Kidney capillary endothelial cell (primary cell): ENCODE measurements at places on chromosomes 11 and 22.

GRCh38 chr11:73059915-73060314 is 82.2 kb downstream of the FCHSD2 start:
- no peak for DNase-seq

DNA sequence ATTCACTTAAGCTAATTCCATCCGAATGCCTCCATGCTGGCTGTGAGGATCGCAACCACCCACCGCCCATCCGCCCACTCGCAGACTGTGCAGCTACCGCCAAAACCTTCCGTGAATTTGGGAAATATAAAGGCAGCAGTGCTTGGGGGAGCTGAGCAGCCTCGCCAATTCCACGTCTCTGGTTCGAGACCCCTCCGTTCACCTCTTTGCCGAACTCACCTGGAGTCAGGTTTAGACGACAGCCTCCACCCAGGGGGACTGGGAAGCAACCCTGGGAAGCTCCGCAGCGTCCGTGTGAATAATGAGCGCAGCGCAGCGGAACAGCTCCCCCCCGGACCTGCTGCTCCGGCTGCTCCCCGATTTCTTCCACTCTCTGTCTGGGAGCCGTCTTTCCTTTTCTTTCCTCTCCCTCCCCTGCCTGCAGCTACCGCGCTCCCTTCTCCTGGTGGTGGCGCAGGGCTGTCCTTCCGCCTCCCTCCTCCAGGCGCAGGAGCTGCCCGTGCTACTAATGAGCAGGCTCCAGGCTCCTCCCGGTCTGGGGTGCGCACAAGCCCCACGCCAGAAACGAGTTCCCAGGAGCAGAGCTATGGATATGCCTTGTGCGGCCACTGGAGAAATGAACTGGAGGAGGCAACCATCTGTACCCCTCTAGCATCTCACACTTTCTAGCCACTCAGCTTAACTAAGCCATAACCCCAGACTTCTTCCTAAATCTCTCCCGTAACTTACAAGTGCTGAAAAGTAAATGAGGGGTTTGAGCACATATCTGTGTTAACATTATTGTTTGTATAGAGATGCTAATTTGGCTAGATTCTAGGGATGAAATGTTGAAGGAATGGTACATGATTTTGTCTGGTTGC is 107.3 kb downstream of the XKR3 start:
- DNase-seq = no peak

GRCh38 chr11:2913019-2913431 is 16.2 kb downstream of the PHLDA2 start:
- DNase-seq = no peak

DNA sequence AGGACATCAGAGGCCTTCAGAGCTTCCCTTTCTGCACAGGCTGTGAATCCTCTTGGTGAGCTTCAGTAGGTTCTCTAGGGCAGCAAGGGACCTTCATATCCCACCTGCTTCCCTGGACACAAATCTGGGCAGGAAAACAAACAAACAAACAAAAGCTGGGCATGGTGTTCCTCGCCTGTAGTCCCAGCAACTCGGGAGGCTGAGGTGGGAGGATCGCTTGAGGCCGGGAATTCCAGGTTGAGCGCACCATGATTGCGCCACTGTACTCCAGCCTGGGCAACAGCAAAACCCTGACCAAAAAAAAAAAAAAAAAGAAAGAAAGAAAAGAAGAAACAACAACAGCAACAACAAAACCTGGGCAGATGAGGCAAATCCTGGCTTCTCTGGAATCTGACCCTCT is 92.9 kb downstream of the CEP164 start:
- no peak for DNase-seq

GRCh38 chr11:122234257-122234656 is 118.2 kb upstream of the BLID start:
- no peak for DNase-seq

DNA sequence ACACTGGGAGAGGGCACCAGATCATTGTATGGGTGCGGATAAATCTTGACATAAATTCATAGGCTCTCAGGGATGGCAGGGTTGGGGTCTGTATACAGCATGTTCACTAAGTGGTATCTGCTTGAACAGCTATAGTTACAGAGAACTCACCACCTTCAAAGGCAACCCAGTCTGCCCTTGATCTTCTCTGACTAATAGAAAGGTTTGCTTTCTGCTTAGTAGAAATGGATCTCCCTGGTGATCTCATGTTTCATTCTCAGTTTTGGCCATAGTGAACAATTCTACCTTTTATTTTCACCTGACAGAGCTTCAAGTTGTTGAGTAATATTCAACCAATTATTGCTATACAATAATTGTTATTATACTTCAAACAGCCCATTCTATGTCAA is 32.4 kb downstream of the CNTF start:
- DNase-seq = no peak

DNA sequence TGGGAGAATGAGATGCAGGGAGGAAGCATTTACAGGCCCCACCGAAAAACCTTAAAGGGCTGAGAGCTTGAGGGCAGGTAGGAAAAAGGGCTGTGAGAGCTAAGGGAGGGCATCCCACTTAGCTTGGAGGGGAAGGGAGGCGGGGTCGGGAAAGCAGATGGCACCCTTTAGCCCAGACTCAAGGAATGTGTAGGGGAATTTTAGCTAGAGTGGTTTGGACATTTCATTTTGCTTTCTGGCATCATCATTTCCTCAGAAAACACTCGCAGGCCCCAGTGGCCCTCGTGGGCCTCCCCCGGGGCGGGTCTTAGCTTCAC is 846 bp upstream of the STIM1 start:
- no peak for DNase-seq

GRCh38 chr11:1847926-1848639 is 4.8 kb upstream of the LSP1 start:
- DNase-seq = no peak

DNA sequence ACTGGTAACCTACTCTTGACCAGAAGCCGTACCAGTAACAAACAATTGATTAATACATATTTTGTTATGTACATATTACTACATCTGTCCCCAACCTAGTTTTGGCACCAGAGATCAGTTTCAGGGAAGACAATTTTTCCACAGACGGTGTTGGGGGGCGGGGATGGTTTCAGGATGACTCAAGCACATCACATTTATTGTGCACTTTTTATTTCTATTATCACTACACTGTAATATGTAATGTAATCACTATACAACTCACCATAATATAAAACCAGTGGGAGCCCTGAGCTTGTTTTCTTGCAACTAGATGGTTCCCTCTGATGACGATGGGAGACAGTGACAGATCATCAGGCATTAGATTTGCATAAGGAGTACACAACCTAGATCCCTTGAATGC is 15.5 kb downstream of the DGCR8 start:
- no peak for DNase-seq

GRCh38 chr11:130633466-130633865 is 185.0 kb downstream of the ADAMTS15 start:
- DNase-seq = no peak

GRCh38 chr11:26442131-26442530 is 110.2 kb downstream of the ANO3 start:
- DNase-seq = no peak

- DNase-seq = peak; percentile 85
Observed at GRCh38 chr11:9626496-9627394, 37.1 kb upstream of the SWAP70 start.

GRCh38 chr22:23098718-23099530 is 28.6 kb downstream of the GNAZ start:
- no peak for DNase-seq

- DNase-seq = no peak
Observed at GRCh38 chr11:57644748-57645688, 4.7 kb downstream of the YPEL4 start.

GRCh38 chr11:126147208-126148111 is 64.0 kb downstream of the RPUSD4 start:
- DNase-seq = no peak

- no peak for DNase-seq
Observed at GRCh38 chr11:62712861-62713260, 5.4 kb downstream of the GNG3 start.

DNA sequence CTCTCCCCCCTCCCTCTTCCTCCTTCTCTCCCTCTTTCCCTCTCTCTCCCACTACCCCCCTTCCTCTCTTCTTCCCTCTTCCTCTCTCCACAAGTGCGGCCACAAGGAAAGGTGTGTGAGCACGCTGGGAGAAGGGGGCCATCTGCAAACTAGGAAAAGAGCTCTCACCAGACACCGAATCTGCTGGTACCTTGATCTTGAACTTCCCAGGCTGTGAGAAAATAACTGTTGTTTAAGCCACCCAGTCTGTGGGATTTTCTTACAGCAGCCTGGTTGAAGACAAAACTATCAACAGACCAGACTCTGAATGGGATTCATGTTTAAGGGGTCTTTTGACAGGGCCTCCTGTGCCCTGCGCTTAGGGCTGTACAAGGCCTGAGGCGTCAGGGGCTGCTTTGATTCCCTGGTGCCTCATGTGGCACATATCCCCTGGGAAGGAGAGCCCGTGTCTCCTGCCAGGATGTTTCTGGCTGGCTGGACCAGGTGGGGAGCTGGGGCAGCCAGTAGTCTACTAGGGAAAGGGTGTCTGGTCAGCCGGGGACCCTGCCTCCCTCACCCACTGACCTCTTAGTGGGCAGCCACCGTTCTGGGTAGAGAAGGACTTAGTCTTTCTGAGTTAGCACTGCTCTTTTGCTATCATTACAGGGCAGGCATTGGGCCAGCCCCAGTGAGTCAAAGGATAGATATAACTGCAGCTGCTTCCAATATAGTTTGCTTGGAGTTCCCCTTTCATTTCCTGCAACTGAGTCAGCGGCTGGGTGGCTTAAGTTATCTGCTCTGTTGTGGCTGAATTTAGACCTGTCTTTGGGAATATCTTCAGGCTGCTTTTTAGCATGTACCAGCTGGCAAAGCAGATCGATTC is 6.2 kb downstream of the PANX1 start:
- DNase-seq = peak; percentile 83

GRCh38 chr11:116563028-116563711 is 209.6 kb downstream of the BUD13 start:
- peak; percentile 53 for DNase-seq

DNA sequence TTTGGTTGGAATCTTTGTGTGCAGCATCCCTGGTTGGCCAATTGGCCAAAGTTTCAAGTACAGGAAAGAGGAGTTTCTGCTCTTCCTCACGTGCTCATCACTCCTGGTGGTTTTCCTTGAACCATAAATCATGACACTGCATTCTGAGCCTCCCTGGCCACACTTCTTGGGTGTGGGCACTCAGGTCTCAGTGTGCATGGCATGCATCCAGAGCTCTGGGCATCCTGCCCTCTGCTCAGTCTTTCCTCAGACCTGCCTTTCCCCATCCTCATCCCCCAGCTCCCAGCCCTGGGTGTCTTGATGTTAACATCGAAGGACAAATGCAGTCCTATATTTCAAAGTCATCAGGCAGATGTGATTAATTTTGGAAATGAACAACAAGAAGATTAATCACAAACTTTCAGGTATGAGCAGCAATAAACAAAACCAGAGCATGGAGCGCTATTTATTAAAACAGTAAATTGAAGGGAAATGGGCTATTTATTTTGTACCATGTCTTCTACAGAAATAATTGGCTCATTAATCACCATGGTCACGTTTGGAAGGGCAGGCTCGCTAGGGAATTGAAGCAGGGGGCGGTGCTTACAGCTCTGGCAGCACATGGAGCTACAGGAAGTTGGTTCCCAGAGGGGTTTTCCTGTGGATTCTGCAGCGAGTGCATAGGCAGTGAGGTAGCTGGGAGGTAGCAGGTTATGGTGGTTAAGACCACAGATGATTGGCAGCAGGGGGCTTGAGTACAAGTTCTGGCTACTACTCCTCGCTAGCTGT is 89.6 kb downstream of the CSNK2A3 start:
- no peak for DNase-seq

GRCh38 chr11:130534551-130534950 is 86.1 kb downstream of the ADAMTS15 start:
- DNase-seq = no peak

GRCh38 chr11:107496011-107496410 is 38.4 kb upstream of the CWF19L2 start:
- no peak for DNase-seq

DNA sequence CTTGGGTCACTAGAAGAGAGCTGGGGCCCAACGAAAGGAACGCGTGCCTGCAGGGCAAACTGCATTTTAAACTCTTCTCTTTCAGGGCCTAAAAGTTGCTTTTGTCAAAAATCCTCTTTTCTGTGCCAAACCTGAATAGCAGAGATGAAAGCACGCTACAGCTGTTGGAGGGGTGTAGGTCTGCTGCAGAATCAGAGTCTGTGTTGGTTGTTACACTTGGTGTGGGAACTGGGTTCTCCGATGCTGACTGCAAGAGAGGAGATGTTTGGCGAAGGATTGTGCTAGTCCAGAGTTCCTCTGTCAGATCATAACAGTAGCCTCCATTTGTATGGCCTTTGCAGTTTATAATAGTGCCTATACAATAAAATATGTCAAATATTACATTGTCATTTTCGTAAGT is 41.8 kb downstream of the BARX2 start:
- DNase-seq = no peak

DNA sequence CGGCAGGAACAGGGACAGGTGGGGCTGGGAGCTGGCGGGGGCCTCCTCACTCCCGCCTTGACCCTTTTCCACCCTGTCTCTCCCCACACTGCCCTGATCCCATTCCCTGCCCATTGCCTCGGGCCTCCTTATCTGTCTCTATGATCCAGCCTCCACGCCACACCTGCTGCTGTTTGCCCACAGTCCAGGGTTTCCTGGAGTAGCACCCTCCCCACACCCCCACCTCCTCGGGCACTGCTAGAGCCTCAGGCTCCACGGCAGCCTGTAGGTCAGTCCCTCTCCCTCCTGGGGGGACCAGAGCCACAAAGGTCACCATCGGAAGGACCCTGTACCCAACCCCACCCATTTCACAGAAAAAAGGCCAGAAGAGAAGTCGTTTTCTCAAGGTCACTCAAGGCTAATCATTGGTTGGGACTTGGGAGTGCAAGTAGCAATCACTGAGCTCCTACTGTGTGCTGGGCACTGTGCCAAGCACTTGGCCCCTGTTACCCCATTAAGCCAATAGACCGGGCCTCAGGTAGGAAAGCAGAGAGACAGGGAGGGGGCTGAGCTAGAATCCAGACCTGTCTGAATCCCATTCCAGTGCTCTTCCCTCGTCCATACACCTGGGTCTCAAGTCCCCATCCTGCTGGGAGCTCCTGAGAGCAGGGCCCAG is 71.8 kb downstream of the PDE2A start:
- no peak for DNase-seq

GRCh38 chr11:64768300-64768694 is 8.5 kb upstream of the PYGM start:
- DNase-seq = no peak

GRCh38 chr11:7787239-7787638 is 9.5 kb downstream of the OR5P2 start:
- DNase-seq = no peak

GRCh38 chr11:72426758-72427157 is 7.6 kb downstream of the CLPB start:
- no peak for DNase-seq

GRCh38 chr11:64007629-64008282 is 21.5 kb downstream of the OTUB1 start:
- DNase-seq = no peak

GRCh38 chr11:12453243-12453642 is 75.9 kb downstream of the PARVA start:
- no peak for DNase-seq
